ENCODE measurements at places on chromosomes 5 and 9.

DNA sequence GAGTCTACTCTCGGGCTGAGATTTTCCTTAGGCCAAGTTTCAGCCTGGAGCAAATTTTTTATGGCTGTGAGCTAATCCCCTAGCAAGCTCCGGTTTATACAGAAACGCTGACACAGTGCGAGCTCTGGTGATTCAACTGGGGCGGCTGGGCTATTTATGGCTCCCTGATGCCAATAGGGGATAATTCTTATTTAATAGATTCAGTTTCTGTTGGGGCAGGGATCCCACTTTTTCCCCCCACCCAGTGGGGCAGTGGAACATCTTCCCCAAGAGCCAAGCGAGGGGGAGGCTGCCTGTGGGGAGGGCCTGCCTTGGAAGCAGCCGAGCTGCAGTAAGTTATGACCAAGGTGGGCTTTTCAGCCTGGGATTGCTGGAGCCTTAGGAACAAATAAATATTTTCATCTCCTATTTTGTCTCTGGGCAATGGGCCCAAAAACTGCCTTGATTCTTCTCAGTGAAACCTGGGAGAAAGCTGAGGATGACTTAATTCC lies 129.1 kb downstream of the MACROH2A1 start:
- DNase-seq = no peak

DNA sequence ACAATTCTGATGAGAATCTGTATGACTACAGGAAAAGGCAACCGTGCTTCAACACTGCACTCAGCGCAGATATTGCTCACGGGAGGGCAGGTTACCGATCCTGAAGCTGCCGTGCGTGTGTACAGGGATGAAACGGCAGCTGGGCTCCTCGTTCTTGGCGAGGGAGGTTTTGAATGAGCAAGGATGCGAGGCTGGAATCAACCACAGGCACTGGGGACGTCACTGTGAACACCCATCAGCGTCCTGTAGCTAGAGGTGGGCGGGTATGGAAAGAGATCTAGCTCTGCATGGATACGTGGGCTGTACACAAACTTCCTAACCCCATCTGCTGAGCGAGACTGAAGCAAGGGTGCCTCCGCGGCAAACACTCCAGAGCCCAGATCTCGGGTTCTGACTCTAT lies 84.3 kb upstream of the COL5A1 start:
- peak; percentile 25 for DNase-seq

GRCh38 chr5:31283326-31283725 lies 89.8 kb downstream of the CDH6 start:
- no peak for DNase-seq

GRCh38 chr5:127441799-127442484 lies 75.5 kb upstream of the PRRC1 start:
- no peak for DNase-seq

- no peak for DNase-seq
Observed at GRCh38 chr5:13629218-13629617, 315.3 kb downstream of the DNAH5 start.

DNA sequence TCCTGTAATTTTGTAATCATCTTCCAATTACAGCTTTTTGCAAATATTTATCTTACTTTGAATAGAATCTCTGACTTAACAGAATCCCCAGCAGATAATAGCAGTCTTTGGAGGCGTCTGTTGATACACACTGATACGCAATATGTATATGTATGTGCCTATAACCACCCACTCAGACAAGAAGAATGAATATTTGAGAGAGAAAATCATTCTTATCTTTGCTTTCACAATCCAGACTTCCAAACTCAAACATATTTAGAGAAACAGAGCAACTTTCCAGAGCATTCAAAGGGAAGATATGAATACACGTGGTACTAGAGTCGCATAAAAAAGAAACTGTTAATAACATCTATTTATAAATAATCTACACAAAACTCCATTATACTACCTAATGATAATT lies 6.1 kb downstream of the RORB start:
- no peak for DNase-seq

GRCh38 chr5:144794922-144795321 lies 624.2 kb downstream of the KCTD16 start:
- DNase-seq = no peak

- DNase-seq = no peak
Observed at GRCh38 chr9:20865347-20865746, 166.1 kb downstream of the HACD4 start.
